Jurkat, Clone E6-1 (cell line): ENCODE measurements at places on chromosomes 5 and 9.

DNA sequence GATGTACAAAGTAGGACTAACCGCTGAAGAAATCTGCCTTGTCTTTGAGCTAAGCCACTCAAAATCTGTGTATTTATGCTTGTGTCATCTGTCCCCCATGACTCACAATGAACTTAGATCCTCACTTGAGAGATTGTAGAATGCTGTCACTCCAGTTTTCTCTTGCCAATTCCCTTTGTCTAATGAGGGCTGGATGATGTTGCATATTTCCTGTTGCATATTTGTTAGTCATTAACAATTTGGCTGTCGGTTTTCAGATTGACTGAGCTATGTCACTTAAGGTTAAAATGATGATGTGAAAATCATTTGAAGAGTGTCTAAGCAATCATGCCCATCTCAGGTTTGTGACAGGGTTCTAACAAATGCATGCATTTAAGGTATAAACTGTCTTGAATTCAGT is 481.7 kb downstream of the CDH10 start:
- no peak for DNase-seq

DNA sequence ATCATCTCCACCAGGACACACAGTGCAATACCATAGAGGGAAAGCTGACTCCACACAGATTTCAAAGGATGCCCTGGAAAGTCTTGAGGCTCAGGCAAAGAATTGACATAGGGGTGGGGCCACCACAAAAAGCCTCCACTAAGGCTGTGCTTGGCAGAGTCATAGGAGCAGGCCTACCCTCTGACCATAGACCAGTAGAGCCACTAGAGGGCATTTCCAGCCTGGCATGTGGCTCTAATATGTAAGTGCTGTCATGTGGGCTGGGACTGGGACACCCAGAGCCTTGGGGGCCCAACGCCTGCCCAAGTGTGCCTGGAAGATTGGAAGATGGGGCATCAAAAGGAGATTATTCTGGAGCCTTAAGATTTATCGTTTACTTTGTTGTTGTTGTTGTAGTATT is 726.0 kb downstream of the DNAH5 start:
- peak; percentile 27 for DNase-seq

- no peak for DNase-seq
Observed at GRCh38 chr5:160665460-160665859, 186.6 kb downstream of the ATP10B start.

DNA sequence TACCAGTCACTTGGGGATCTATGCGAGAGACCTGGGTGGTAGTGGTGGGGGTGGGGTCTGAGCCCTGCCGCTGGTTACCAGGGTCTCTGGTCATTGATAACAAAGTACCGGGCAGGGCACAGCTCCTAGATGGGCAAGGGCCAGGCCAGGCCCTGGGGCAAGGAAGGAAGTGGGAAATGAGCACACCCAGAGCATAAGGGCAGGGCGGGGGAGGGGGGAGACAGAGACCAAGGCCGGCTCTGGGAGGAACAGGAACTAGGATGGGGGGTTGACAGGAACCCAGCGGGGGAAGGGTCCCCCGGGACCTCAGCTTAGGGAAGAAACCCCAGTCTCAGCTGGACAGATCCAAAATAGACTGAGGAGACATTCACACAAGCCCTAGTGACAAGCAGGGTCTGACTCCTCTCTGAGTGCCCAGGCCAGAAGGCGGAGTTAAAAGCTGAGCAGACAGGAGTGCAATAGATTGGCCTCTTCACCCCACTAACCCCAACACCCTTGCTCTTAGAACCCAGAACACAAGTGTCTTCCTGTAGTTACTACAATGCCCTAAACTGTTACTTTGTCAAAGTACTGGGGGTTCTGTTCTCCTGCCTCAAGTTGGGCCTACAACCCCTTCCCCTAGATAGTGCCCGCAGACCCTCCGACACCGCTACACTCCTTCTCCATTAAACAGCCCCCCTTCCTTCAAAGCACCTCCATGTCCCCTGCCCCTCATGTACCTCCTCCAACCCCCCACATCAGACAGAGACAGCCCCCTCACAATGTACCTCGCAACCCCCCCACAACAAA is 628 bp downstream of the ATOSB start:
- no peak for DNase-seq

DNA sequence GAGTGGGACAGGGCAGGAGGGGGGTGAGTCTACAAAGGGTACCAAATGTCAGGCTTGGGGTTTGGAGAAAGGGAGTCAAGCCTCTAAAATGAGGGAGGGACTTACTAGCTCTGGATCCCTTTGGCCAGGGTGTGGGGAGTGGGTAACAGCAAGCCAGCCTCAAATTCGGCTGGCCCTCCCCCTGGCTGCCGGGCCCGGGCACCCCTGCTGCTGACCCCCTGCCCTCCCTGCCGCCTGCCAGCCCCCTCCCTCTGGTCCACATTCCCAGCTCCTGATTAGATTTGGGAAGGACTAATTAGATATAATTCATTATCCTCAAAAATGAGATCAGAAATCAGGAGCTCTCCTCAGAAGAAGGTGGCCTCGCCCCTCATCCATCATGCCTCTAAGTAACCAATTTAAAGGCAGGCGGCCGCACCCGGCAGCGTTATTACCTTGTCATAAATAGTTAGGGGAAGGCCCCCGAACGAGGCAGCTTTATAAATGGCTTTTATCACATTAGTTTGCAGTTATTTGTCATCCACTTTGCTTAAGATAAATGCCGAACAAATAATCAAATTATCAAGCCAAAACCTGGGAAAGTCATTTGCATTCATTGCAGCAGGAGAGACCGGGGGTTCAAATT is 44.6 kb downstream of the LMX1B start:
- no peak for DNase-seq

DNA sequence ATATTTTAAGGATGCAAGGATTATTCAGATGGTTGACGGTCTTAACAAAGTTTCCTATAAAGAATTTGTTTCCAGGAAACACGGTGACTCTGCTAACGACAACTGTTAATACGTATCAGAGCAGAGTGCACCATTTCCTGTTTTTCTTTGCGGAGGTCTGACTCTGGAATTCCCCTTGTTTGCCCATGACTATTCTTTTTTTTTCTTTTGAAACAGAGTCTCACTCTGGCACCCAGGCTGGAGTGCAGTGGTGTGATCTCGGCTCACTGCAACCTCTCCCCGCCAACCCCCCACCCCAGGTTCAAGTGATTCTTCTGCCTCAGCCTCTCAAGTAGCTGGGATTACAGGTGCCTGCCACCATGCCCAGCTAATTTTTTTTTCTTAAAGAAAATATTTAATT is 115.9 kb downstream of the CDC42SE2 start:
- DNase-seq: no peak

- no peak for DNase-seq
Observed at GRCh38 chr9:135962696-135963307, 1.6 kb upstream of the UBAC1 start.

GRCh38 chr9:108615152-108615551 is 240.6 kb downstream of the ACTL7B start:
- DNase-seq: no peak
